ENCODE measurements at places on chromosomes 7 and 10.

- no peak for DNase-seq
These were observed 441.3 kb downstream of the PLXNA4 start for GRCh38 chr7:132134814-132135445.

DNA sequence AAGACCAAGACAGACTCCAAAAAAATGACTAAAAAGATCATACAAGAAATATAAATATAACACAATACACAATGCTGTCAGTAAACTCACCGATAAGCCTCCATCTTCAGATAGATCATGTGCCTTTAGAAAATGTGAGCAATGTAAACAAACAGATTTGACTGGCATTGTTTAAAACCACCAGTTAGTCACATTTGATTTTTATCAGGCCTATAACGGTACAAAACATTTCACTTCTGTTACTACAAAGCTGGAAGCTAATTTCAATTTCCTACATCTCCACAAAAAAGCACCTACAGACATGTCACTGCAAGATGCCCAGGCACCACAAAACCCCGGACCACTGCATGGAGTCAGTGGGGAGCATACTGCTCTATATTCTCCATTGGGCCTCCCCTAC lies 18.9 kb downstream of the SGMS1 start:
- DNase-seq: no peak

DNA sequence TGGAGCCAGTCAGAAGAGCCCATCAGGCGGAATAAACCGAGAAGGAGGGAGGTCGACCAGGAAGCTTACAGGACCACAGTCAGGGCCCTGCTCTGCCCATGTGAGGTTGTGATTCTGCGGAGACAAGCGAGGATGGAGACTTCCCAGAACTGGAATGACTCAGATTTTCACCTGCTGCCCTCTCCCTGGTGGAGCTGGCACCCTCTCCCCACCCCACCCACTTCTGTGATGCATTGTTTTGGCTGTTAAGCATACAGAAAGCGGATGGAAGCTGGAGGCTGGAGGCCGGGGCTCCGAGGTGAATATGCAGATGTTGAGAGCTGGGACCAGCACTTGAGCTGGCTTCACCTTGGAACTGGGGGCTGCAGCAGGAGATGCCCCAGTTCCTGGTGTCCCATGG lies 57.4 kb downstream of the NPTX2 start:
- DNase-seq: no peak

DNA sequence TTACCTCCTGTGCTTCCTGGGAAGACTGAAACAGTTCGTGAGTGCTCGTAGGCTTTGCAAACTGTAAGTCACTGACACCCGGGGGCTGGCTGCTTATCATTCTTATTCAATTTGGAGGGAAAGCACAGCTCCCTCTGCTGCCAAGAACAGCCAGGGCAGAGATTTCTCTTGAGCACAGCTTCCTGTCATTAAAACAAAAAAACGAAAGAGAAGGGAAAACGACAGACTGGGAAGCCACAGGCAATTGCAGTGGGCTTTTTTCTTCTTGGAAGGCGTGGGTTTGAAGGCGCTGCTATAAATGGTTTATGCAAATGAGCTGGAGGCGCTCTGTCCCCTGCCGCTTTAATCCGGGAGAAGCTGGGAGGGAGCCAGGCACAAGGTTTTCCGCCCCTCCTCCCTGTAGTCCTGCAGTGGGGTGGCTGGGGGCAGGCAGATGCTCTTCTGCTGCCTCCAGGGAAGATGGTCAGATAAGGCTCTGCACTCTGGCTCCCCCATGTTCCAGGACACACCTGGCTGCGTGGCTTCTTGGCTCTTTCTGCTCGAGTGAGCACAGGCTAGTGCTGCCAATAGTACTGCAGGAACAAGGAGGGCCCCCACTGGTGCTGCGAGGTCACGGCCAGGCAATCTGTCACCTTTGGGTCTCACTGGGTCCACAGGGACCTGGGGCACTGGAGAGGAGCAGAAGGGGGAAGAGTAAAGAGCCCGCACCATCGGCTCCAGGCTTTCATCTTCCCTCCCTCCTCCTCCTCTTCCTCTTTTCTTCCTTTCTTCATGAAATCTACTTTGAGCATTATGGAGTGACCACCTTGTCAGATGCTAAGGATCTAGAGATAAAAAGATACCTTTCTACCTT lies 49.5 kb downstream of the NEURL1 start:
- no peak for DNase-seq

GRCh38 chr10:125165584-125166573 lies 5.5 kb upstream of the CTBP2 start:
- no peak for DNase-seq

DNA sequence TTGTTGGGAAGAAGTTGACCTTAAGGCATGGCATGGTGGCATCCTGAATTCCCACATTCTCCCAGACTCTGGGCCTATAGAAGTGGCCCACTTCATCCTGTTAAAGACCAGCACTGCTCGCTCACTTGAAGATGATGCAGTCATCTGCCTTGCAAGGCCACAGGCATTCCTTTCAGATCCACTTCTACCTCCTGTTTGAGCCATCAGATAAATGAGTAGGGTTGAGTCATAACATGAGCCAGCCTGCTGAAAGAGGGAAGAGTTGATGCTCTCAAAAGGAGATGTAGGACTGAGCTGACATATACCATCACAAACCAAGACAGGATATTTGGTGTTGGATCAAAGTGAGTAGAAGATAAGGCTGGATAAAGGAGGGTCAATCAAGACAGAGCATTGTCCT lies 1.5 kb upstream of the EBLN1 start:
- no peak for DNase-seq

DNA sequence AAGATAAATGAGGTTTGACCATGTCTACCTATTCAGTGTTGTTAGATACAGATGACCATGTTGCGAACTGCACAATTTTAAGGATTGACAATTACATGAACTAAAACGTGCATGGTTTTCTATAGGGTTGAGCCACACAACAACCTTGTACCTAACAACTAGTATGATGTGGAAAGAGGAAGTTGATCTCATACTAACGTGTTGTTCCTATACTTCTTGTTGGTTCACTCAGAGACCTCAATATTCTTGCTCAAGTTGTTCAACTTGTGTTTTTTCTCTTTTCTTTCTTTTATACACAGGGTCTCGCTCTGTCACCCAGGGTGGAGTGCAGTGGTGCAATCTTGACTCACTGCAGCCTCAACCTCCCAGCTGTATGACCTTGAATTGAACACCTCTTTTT lies 6.1 kb upstream of the KEL start:
- DNase-seq: no peak

GRCh38 chr7:128726737-128727072 lies 12.5 kb upstream of the CALU start:
- no peak for DNase-seq

DNA sequence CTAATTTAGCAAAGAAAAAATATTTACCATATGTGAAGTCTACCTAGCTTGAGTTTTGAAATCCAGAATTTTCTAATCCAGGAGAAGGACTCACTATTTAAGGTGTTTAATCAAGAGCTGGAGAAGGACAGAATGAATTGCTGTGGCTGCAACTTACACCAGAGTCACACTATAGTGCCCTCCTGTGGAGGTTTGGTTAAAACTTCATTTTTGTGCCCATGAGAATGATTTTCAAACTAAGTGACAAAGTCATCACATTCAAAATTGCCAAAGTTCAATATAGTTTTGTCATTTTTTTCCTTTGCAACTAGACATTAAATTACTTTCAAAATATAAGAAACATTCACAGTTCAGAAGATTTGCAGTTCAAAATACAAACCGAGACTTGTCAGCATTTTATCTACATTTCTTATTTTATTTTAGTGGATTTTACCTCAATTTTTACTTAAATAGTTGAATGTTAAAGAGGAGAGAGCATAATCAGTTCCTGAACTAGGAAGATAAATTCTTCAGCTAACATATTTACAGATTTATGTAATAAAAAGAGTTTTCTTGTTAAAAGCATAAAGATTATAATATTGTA lies 70.7 kb downstream of the CABCOCO1 start:
- DNase-seq: no peak

- DNase-seq: no peak
These were observed 162.3 kb downstream of the ITGB1 start for GRCh38 chr10:32795598-32796183.

GRCh38 chr7:155163696-155164095 lies 93.6 kb downstream of the HTR5A start:
- no peak for DNase-seq

- no peak for DNase-seq
These were observed 144.2 kb upstream of the NRP1 start for GRCh38 chr10:33478675-33479125.

- no peak for DNase-seq
These were observed 76.8 kb downstream of the NPSR1 start for GRCh38 chr7:34734771-34735170.

DNA sequence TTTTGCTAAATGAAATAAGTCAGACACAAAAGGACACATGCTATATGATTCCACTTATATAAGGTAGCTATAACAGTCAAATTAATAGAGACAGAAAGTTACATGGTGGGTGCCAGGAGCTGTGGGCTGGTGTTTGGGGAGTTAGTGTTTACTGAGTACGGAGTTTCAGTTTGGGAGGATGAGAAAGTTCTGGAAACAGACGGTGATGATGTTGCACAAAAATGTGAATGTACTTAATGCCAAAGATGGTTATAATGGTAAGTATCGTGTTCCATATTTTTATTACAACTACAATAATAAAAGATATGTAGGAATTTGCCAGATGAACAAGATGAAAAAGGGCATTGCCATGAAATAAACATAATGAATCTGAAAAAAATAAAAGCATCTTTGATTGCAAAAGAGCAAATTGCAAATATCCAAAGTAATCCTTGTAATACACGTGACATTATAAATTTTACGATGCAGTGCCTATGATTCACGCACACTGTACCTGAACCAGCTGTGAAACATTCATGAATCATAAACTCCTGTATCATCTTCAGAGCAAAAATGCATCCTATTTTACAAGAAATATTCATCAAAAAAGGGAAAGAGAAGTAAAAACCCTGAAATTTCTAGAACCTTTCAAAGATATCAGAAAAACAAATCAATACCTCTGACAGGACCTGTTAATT lies 676.7 kb downstream of the PCDH15 start:
- no peak for DNase-seq

GRCh38 chr10:73209705-73210104 lies 37.4 kb downstream of the DNAJC9 start:
- DNase-seq: no peak

DNA sequence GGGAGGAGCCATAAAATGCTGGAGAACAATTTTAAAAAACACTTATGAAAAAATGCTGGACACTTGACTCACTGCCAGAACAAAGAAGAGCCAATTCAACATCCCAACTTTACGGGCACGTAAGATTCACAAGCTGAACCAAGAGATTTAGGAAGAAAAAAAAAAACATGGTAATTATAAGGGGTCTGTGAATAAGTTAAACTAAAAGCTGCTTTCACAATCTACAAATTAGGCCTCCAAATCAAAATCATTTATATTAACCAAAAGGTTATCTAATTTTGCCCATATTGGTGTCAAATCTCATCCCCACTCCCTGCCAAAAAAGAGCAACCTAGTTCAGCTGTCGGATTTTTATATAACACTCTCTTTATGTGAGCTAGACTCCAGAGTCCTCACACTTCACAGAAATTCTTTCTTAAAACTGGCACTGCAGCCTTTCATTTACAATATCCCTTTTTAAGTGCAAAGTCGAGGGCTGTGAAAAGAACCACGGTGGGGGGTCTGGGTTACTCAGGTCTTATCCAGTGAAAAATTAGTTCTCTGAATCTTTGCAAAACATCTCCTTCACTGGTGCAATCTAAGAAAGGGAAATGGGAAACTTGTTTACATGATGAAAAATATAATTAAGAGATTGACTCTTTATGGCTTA lies 30.4 kb upstream of the DGKI start:
- DNase-seq: no peak

DNA sequence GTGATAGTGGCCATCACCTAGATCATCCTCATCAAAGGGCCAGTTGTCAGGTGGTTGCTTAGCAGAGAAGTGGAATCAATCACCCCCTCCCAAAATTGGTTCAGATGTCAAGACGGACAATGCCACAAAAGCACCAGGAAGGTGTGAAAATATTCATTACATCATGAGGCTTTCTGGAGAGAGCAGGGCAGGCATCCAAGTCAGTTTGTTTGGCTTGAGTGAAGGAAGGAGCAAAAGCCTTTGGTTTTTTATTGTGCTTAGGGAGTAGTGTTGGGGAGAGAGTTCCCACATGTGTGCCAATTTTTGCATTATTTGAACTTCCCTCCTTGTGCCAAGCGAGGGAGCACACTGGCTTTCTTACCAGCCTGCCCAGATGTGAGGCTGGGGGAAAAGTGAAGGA lies 1082.9 kb downstream of the LRMDA start:
- no peak for DNase-seq

DNA sequence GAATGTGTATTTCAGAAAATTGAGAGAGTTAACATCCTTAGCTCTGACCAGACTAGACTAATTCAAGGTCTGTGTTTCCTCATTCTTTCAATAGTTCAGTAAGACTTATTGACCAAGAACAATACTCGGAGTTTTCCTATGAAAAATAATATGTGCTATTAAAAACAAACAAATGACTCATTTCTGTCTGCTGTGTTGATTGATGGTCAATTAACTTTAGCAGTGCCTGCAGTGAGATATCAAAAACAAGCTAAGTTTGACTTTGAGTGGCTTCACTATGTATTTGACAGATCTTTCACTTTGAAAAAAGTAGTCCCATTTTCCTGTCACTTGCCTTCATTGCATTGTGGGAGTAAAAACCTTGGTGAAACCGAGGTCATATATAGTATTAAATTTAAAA lies 91.0 kb downstream of the GNAT3 start:
- DNase-seq: no peak

DNA sequence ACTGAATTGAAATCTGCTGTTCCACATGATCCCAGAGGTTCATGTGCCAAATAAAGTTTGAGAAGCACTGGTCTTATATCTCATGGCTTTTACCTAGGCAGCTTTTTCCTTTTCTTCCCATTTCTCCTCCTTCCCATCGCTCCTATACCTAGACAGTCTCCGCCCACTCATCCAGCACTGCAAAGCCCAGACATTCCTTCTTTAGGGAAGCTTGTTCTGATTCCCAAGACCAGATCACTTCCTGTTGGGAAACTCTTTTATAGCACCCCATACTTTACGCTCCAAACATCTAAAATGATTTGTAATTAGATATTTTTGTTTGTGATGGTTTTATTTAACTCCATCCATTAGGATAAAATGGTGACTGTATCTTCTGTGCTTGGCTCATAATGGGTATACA lies 75.9 kb downstream of the BMPER start:
- no peak for DNase-seq

DNA sequence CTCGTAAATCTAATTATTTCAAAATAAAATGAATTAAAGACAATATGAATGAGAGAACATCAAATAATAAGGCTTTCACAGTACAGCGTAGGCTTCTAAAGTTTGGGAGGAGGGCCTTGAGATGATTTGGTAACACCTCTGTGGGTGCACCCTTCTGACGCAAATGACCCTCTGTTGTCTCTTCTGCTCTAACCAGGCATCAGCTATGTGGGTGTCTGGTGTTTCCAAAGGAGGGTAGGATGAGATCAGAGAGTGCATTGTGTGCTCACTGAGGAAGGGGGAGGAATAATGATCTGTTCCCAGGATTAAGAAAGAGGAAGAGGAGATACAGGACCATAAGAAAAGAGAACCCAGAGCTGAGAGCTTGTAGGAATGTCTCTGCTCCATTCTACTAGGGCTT lies 420.4 kb downstream of the SDK1 start:
- no peak for DNase-seq

Data from stimulated activated CD8-positive, alpha-beta memory T cell treated with anti-CD3 and anti-CD28 coated beads, Interleukin-15, amount 100 ng/mL, for 24 hours (primary cell).